ENCODE measurements at places on chromosomes 11 and 22.

DNA sequence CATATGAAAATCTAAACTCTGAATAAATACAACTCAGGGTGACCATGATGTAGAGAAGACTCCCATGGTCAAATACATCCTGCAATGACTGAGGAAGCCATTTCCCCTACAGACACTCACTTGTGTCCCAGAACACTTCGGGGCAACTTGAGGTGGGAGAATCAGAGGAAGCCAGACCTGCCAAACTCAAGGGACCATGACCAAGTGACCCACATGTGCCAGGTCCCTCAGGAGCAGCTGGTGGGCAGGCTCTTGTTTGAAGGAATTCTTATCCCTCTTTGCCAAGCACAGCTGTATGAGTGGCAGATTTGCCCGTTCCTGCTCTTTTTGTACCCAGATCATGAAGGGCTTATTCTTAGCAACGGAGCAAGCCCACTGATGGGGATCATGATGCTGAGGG lies 17.8 kb downstream of the SPATA19 start:
- no peak for DNase-seq

DNA sequence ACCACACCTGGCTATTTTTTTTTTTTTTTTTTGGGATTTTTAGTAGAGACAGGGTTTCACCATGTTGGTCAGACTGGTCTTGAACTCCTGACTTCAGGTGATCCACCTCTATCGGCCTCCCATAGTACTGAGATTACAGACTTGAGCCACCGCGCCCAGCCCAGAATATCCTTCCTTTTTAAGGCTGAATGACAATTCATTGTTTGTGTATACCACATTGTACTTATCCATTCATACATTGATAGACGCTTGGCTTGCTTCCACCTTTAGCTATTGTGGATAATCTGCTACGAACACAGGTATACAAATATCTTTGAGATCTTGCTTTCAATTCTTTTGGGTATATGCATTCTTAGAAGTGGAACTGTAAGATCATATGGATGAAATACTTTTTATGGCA lies 10.8 kb upstream of the RASSF10 start:
- no peak for DNase-seq

DNA sequence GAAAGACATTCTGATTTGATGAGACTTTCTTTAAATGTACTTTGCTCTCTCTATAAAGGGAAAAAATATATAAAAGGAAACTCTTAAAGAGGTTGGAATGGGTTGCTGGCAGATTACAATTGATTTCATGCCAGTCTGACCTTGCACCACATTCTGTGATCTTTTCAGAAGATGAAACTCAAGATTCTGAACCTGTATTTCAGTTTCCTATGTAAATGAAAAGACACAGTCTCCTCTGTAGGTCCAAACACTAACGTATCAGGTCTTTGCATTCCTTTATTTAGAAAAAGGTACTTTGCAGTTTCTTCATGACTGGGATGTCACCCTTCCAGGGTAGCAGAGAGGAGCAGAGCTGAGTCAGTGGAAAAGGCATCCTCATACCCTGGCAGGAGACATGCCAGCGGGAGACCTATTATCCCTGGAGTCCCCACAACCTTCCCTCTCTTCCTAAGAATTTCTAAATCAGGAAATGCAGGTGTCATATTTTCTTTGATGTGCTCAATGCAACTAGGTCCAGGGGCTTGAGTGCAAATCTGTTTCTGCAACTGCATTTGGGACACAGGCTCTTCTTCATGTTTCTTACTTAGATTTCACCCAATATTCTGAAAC lies 282.6 kb downstream of the CADM1 start:
- no peak for DNase-seq

DNA sequence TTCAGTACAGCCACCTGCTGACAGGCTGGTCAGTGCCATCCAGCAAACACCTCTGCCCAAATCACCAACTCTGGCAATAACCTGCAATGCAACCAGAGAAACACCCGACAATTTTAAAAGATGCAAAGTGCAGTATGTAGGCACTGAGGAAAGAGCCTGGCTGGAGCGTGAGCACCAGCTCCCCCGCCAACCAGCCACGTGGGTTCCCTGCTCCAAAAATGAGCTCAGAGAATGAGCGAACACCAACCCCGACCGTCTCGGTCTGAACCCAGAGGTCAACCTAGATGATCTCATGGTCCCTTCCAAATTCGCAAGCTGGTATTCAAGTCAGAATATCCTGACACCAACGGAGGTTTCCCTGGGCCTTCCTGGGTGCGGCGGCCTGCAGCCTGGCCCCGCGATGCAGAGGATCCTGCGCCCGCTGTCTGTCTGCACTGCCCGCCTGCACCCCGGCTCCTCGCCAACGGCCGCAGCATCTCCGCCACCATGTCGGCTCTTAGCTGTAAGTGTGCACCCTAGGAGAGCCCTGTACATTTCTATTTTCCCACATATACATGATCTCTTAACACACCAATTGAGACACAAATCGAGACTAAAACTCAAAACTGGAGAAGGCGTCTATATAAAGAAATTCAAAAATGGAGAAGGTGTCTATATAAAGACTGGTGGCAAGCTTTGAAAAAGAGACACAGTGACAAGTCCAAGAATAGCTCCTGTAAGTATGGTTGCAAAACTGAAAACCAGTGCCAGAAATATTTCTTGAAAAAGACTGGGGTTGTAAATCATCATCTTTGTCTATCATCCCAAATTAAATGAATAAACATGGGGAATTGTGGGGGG lies 22.8 kb downstream of the TMEM184B start:
- no peak for DNase-seq

- no peak for DNase-seq
Observed at GRCh38 chr11:15747671-15748070, 608.7 kb downstream of the SOX6 start.

DNA sequence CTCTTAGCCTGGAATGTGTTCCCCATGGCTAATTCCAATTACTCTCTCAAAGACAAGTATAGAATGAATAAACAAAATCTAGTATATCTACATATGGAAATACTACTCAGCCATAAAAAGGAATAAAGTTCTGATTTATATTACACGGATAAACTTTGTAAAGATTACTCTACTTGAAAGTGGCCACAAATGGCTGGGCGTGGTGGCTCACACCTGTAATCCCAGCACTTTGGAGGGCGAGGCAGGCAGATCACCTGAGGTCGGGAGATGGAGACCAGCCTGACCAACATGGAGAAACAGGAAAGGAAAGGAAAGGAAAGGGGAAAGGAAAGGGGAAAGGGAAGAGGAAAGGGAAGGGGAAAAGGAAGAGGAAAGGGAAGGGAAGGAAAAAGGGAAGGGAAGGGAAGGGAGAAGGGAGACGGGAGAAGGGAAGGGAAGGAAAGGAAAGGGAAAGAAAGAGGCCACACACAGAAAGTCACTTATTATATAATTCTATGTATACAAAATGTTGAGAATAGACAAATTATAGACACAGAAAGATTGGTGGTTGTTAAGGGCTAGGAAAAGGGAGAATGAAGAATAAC lies 90.7 kb upstream of the CLNS1A start:
- no peak for DNase-seq

GRCh38 chr11:35398881-35399280 lies 20.5 kb downstream of the SLC1A2 start:
- no peak for DNase-seq
